ENCODE measurements at places on chromosomes 2 and 18.

DNA sequence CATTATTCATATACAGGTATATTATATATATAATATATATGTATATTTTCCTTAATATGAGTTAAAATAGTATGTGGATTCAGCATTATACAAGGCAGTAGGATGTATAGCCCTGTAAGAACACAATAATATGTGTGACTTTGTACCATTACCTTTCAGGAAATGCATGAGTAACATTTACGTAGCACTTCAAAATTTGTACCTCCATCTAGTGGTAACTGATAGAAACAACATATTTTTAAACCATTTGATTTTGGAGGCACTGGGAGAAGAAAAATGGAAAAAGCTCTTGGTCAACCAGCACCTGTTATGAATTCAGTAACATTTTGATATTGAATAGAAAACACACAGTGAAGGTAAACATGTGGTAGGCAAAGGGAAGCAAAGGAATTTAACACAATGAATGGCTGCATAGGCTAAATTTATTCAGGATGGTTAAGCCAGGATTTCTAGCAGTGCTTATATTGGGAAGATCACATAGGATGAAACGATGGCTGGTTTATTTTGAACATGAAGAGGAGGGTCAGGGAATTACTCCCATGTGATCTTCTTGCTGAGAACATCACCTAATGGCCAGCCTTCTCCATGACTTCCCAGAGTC, 565.5 kb downstream of the CCDC85A start:
- DNase-seq, result peak; percentile 56

GRCh38 chr2:10366601-10367270, 64.0 kb downstream of the HPCAL1 start:
- no peak for DNase-seq

DNA sequence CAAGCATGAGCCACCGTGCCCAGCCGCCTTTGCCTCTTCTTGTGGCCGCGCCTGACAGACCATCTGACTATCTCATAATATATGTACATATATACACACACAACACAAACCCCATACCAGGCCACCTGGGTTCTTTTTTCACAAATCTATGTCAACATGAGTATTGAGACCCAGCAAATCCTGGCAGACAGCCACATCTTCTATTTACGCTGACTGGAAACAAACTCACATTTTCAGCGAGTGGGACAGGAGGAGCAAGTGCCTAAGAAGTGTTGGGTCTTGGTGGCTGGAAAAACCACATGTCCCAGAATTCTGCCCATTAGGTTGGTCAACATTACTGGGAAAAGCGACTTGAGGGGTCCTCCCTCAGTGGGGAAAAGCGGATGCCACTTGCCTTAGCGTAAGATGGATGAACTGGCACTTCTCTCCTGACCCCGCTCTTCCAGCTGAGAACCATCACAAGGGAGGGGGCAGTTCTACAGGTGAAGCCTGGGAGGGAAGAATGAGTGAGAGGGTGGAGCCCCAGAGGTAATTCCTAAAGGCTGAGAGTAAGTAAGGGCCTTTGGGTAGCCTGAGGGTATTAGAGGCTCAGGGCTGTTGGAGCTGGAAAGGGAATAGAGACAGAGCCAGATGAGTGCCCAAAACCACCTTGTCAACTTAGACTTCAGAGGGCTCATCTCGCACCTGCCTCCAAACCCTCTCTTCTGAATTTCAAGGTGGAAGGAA, 1.9 kb downstream of the SCYGR3 start:
- peak; percentile 79 for DNase-seq

DNA sequence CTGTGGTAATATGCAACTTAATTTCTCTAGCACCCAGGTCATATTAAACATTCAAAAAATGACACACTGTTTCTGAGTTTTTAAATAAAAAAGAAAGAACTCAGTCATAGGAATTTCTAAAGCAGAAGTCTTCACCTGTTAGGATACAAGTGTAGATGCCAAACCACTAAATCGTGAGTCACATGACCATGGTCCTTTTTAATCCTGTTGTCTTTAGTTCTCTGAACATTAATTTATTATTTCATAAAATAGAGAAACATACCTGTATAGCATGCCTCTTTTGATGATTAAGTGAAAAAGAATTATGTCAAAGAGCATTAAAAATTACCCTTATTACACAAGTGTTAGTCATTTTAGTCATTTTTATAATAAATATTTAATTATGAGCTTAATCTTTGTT, 398.8 kb downstream of the CCDC85A start:
- no peak for DNase-seq

DNA sequence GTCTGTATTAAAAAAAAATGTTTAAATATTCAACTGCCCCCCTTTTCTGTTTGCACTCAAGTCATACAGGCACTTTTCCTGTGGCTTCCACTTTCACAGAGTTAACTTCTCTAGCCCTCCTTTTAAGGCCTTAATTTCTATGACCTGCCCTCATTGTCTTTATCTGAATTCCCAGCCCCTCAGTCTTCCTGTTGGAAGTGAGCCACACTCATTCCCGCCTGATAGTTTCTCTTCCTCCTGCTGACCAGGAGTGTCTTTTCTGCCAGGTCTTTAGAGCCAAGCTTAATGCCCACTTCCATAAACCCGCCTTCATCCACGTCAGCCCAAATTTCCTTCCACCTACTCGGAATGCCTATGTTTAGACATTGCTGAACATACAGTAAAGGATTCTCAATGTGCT, 10.5 kb downstream of the COPS8 start:
- no peak for DNase-seq

DNA sequence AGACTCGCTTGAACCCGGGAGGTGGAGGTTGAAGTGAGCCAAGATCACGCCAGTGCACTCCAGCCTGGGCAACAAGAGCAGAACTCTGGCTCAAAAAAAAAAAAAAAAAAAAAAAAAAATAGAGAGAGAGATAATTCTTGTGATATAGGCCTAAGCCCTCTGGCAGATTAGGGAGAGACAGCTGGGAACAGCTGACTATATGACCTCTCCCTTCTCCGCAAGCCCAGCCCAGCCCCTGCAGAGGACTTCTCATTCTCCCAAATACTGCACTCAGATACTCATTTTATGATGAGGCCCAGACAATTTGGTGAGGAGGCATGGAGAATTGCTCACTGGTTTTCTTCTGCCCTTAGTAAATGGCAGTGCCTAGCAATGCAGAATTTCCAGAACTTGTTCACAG, 262.0 kb downstream of the HAUS1 start:
- no peak for DNase-seq

All from NCI-H69 (cell line).